ENCODE measurements at places on chromosomes 16 and 17.

DNA sequence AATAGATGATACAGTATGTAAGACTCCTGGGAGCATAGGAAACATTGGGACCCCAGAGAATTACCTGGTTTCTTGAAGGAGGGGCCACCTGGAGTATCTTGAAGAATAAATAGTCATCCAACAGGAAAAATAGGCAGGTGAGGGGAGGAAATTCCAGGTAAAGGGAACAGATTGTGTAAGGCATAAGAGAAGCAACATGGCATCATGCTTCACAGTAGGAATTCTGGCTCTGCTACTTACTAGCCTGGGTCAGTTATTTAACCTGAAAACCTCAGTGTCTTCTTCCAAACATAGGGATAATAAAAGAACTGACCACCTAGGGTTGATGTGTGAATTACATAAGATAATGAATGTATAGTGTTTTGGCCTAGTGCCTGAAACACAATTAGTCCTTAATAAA is 122.1 kb downstream of the CA10 start:
- DNase-seq: no peak

DNA sequence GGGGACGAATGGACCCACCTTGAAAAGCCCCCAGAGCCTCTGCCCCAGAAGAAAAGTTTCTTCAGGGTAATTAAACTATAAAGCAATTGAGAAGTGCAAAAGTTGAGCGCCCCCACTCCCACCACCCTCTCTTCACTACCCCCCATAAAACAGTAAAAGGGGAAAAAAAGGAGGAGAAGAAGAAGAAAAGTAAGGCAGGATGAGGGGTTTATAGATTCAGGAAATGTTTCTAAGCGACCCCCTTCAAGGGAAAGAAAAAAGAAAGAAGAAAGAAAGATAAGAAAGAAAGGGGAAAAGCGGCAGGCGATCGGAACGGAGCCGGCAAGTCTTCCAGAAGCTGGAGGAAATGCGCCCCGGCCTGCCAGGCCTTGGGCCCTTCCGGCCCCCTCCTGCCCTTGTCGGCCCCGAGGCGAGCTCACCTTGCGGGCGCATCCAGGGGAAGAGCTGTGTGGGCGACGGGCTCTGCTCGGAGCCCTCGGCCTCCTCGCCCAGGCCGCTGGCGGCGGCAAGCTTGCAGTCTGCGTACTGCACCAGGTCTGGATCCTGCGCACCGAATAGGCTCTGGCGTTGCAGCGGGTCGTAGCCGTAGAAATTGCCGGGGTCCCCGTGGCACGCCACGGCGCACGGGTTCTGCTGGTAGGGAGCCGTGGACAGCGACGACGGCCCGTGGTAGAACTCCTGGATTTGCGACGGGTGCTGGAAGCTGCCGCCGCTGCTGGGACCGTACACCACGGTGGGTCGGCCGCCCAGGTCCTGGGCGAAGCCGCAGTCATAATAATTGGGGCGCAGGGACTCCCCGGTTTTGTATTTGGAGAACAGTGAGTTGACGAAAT is 1.0 kb downstream of the HOXB8 start:
- DNase-seq: no peak

GRCh38 chr16:35598696-35599332 is 2139.4 kb downstream of the TP53TG3F start:
- DNase-seq: no peak

DNA sequence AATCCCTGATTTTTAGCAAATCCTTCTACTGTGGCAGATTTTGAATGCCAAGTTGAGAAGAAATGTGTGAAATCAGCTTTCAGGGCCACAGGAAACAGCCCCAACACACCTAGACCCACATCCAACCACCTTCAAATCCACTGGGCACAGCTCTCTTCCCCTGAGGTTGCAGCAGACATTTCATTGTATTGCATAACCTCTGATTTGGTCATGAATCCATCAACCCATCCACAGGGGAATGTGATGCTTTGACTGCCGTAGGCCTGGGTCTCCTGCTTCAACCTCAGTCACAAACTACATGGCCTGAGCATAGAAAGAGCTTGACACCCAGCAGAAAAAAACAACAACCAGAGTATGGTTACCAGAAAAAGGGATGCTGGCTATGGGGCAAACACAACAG is 145.6 kb downstream of the GSG1L start:
- DNase-seq: no peak

GRCh38 chr17:73539166-73539565 is 105.1 kb downstream of the SDK2 start:
- no peak for DNase-seq

DNA sequence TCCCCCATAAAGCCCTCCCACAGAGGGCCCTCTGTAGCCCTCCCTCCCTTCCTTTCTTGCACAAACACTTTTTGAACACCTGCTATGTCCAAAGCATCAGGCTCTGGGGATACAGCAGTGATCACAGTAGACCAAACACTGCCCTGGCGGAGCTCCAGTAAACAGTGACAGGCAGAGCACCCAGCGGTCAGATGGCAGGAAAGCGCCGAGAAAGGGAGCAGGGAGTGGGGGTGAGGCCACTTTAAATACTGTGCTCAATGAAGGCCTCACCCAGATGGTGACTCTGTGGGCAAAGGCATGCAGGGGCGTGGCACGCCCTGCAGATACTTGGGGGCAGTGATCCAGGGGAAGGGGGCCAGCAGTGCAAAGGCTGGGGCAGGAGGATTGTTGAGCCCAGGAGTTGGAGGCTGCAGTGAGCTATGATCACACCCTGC is 7.6 kb downstream of the PRR29 start:
- DNase-seq: no peak

DNA sequence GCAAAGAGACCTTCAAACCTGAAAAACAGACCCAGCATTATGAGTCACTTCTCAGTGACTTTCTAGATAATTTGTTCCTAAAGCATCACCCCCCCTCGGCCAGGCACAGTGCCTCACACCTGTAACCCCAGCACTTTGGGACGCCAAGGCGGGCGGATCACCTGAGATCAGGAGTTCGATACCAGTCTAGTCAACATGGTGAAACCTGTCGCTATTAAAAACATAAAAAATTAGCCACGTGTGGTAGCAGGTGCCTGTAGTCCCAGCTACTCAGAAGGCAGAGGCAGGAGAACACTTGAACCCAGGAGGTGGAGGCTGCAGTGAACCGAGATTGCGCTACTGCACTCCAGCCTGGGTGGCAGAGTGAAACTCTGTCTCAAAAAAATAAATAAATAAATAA is 24.3 kb upstream of the RNPS1 start:
- DNase-seq: no peak

DNA sequence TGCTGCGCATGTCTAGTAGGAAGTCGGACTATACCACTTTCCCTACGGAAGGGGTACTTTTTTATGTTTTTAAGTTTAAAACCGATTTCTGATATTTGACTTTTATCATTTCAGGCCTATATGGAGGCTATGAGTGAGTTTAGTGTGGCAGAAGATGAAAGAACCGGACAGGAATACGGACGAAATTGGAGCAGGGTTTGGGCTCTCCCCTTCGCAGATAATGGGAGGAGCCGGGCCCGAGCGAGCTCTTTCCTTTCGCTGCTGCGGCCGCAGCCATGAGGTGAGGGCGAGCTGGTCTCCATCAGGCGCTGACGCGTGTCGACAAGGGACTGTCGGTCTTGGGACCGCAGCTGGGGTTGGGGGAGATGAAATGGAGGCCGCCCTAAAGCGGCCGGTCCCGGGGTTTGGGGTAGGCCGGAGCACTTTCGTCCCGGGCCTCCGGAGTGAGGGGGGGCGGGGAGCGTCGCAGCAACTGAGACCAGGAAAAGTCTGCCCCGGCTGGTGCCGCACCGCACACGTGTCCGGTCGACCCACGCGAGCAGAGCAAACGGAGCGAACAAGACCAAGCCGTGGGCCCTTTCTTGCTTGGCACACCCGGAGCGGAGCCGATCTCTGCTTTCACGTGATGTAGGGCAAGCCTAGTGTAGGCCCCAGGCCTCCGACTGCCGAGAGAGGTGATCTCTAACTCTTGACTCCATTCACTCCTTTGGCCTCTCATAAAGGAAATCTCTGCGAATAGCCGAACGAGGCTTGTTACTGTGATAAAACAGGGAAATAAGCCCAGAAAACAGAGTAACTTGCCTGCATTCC is at the start of gene RPL19:
RPL19 (plus strand) TSS at position 214 of the 810 bp plus-strand sequence; CDS start at position 276, 62 bp downstream.
- DNase-seq: no peak

DNA sequence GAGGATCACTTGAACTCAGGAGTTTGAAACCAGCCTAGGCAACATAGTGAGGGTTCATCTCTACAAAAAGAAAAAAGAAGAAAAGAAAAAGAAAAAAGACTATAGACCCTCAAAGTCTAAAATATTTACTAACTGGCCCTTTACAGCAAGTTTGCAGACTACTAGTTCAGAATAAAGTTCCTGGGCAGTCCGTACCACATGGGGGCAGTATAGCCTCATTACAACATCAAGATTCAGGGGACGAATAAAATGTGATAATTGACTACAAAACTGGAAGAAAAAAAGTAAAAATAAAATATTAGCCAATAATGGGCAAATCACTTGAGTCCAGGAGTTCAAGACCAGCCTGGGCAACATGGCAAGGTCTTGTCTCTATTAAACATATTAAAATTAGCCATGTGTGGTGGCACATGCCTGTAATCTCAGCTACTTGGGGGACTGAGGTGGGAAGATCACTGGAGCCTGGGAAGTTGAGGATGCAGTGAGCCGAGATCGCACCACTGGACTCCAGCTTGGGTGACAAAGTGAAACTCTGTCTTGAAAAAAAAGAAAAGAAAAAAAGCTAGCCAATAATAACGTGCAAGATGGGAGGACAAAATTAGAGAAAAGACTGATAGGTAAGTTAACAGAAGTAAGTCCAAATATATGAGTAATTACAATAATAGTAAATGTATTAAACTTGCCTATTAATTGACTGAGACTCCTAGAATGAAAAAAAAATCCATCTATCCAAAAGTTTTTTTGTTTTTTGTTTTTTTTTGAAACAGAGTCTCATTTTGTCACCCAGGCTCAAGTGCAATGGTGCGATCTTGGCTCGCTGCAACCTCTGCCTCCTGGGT is 129.4 kb upstream of the SEC14L1 start:
- DNase-seq: no peak

DNA sequence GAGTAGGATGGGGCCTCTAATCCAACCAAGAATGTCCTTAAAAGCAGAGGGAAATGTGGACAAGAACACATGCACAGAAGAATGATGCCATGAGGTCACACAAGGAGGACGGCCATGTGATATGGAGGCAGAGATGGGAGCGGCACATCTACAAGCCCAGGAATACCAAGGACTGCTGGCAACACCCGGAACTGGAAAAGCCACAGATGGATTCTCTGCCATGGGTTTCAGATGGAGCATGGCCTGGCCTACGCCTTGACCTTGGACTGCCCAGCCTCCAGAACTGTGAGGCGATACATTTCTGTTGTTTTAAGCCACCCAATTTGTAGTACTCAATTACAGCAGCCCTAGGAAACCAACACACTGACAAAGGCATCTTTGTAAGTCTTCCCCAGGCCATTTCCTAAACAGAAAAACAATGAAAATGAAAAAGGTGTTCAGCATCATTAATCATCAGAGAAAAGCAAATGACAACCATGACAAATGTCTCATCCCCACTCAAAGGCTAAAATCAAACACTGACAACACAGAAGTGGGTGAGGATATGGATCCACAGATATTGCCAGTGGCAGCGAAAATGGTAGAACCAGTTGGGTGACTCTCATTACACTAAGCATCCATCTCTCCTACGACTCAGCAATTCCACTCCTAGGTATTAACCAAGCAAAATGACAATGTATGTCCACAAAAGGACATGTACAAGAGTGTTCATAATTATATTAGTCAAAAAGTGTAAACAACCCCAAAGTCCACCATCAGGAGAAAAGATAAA is 76.9 kb upstream of the CNEP1R1 start:
- no peak for DNase-seq

- no peak for DNase-seq
These were observed 90.0 kb downstream of the FOXL1 start for GRCh38 chr16:86668136-86668910.

GRCh38 chr16:1932050-1933028 is 10.7 kb downstream of the MSRB1 start:
- DNase-seq: no peak

GRCh38 chr17:10992106-10992880 is 154.4 kb upstream of the PIRT start:
- DNase-seq: no peak

DNA sequence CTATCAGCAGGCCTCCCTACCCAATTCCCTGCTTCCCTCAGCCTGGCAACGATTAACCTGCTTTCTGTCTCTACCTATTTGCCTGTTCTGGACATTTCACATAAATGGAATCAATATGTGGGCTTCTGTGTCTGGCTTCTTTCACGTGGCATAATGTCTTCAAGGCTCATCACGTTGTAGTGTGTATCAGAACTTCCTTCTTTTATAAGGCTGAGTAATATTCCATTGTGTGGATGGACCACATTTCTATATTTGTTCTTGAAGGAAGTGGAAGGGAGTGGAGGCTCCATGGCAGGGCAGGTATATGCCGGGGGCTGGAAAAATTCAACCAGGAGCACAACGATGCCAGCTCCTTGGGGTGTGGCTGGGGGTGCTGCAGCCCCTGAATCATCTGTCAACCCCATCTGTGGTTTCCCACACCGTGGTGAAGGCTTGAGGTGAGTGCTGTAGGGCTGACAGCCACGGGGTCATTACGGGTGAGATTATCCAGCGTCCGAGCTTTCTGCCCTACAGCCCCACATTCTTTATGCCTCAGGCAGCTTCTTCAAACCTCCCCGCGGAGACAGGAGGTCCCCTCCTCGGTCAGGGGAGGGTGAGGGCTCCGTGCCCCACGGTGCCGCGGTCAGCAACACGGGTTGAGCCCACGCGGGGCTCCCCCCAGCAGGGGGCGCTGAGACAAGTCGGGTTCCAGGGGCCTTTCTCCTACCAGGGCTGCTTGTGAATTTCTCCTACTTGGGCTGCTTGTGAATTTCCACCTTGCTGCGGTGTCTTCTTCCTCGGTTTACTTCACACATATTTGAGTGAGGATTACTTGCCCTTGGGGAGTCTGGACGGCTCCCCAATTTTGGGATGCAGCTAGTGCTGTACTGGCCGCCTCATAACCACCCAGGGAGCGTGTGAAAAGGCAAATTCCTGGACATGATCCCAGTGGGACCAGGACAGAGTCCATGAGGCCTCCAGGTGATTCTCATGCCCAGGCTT is 18.3 kb upstream of the WFIKKN2 start:
- no peak for DNase-seq

Data from NCI-H1930 (cell line).